Left ventricle myocardium inferior (tissue), 1 donor: ENCODE measurements at places on chromosomes 2 and 18.

DNA sequence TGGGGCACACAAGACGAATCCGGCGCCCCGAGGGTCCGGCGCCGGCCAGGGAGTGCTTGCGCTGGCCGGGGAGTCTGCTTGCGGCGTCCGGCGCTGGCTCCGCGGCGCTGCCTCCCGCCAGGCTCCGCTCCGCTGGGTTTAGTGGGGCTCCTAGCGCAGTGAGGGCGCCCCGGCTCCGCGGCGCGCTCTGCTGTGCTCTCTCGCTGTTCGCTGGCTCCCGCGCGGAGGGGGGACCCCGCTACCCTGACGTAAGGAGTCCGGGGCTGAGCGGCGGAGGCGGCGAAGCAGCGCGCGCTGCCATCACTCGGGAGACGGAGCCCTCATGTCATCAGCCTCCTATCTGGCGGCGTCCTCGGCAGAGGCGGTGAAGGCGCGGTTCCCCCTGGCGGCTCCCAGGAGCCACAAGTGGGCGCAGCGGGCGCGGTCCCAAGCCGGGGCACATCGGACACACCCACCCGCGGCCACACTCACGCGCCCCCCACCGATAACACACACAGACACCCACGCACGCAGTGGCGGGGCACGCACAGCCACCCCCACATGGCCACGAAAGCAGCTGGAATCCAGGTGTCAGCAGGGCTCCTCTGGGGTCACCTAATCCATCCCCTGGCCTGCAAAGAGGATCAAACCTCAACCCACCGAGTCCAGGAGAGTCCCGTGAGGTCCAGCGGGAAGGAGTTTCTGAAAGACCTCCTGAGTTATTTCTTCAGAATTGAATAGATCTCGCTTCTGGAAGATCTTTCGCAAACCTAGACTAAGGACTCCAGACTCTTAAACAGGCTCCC, at the start of gene C1QL2:
C1QL2 (minus strand) TSS at position 189 of the 785 bp plus-strand sequence. CDS start 482 bp downstream, outside the sequence.
- DNase-seq: no peak

GRCh38 chr2:153551698-153552097, 73.1 kb upstream of the RPRM start:
- no peak for DNase-seq

DNA sequence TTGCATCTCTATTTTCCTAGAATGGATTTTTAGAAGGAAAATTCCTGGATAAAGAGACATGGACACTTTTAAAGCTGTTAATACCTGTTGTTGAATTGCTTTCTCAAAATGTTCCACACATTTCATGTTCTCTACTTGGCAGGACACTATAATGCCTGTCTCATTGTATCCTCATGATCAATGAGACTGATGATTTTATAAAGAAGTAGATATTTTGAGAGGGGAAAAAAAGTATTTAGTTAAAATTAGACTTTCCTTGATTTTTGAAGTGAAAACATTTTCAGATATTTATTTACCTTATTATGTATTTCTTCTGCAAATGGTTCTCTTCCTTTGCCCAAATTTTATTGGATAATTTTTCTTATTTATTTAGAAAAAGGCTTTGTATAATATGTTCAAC, 242.5 kb downstream of the MYCN start:
- no peak for DNase-seq

GRCh38 chr2:238379096-238379810, 47.5 kb upstream of the ASB1 start:
- DNase-seq: no peak

DNA sequence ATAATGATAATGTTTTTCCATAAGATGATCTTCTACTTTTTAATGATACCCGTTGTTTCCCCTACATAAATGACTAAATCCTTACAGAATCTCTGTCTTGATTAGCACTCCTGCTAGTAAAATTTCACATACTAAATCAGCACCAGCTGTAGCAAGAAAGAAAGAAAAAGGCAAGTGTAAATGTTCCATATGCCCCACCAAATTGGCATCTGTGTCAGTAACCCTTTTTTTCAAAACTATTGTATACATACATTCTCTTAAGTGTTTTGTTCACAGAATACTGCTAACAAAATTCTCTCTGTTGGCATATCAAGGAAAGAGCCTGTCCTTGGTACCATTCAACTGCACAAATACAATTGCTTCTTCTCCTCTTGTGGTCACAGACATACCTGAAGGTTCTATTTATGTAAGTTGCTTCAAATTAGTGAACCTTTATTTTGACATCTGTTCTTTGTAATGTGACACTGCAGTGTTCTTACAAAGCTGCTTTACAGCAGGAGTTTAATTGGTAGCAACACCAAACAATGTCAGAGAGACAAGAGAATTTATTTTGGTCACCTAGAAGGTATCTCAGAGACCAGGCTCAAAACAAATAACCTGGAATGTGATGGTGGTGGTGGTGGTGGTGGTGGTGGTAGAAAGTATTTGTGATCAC, 641.9 kb downstream of the ZEB2 start:
- no peak for DNase-seq

DNA sequence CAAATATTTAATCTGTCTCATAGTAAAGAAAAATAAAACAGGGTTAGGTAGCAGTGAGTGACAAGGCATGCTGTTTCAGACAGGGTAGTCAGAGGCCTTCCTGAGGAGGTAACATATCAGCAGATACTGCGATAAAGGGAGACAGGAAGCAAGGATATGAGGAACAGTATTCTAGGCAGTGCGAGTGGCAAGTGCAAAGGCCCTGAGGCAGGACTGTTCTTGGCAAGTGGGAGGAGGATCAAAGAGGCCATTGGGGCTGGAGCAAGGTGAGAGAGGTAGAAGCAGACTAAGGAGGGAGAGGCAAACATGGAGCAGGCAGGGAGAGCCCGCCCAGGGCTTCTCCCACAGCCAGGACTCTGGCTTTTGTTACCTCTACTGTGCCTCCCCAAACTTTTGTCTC, 33.6 kb downstream of the GAD1 start:
- DNase-seq: no peak

- peak; percentile 74 for DNase-seq
Observed at GRCh38 chr2:233061591-233062450, 1.7 kb downstream of the INPP5D start.

GRCh38 chr2:168773719-168774521, 28.5 kb upstream of the NOSTRIN start:
- DNase-seq: peak; percentile 31

- no peak for DNase-seq
Observed at GRCh38 chr2:217225596-217225995, 365.7 kb upstream of the TNP1 start.

GRCh38 chr2:138622613-138623012, 121.0 kb downstream of the SPOPL start:
- DNase-seq: no peak

GRCh38 chr2:124151691-124152090, 126.6 kb downstream of the CNTNAP5 start:
- DNase-seq: no peak

DNA sequence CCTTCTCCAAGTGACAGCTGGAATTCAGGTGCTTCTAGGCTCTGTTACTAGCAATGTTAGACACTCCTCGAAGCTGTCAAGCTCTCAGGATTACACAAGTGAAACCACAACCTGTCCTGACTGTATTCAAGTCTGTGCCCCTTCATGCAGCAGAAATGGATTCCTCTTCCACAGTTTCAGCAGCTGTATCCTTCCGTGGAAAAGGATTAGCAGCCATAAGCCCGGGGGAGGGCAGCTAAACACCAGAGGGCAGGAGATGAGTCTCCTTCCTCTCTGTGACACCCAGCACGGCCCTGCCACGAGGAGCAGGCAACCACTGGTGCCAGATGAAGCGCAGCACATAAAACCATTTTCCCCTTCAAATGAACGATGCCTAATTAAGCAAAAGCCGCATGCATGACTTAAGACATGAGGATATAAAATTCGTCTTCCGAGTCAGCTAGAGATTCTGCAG, 1.2 kb downstream of the ST3GAL5 start:
- DNase-seq: peak; percentile 57

DNA sequence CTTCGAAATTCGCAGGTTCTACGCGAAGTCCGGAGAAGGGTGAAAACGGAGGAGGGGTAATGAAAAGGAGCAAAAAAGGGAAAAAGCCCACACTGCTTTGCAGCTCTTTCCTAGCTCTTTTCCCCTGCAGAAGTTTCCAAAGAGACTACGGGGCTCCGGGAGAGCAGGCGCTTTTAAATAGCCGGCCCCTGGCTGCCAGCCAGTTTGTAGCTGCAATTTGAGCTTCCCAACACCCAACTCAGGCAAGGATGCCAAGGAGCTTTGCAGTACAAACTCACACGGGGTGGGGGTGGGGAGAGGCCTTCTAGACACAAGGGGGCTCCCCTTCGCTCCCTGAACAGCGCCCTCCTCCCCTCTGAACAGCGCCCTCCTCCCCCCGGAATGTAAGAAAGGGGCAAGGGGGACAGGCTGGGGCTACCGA, at the start of gene IGFBP5:
IGFBP5 (minus strand) TSS at position 149 of the 421 bp plus-strand sequence. CDS start 774 bp downstream, outside the sequence.
- peak; percentile 92 for DNase-seq

DNA sequence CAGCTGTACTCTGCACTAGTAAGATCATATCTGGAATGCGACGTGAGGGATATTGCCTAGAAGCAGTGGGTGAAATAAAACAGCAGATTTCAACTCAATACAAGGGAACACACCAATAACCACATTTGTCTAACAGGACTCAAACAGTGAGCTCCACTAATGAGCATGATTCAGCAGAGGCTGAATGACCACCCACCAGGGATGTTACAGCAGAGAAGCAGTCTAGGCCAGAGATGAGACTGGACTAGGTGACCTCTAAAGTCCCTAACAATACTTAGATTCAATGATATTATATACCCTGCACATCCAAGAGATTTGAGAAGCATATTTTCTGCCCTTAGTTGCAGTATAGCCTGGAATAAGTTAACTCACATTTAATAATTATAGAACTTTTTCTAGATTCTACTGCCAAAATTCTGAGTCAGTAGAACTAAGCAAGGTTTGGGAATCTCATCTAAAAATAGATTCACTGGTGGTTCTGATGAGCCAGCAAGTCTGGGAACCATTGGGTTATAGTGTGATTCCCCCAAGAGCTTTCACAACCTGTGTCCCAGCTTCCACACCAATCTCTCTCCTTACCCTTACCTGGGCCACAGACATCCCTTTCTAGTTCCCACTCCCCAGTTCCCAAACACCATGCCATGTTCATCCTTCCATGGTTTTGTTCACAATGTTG, 6.3 kb downstream of the THOC1 start:
- DNase-seq: no peak

- no peak for DNase-seq
Observed at GRCh38 chr2:198016243-198016642, 211.8 kb downstream of the PLCL1 start.

GRCh38 chr2:1026141-1026540, 75.5 kb downstream of the SNTG2 start:
- no peak for DNase-seq

- no peak for DNase-seq
Observed at GRCh38 chr2:69043736-69044400, 30.9 kb downstream of the ANTXR1 start.

- no peak for DNase-seq
Observed at GRCh38 chr2:10360850-10361588, 58.3 kb downstream of the HPCAL1 start.

GRCh38 chr2:197558393-197558792, 42.5 kb downstream of the MOB4 start:
- no peak for DNase-seq

- no peak for DNase-seq
Observed at GRCh38 chr2:148493822-148494563, 150.6 kb upstream of the EPC2 start.

DNA sequence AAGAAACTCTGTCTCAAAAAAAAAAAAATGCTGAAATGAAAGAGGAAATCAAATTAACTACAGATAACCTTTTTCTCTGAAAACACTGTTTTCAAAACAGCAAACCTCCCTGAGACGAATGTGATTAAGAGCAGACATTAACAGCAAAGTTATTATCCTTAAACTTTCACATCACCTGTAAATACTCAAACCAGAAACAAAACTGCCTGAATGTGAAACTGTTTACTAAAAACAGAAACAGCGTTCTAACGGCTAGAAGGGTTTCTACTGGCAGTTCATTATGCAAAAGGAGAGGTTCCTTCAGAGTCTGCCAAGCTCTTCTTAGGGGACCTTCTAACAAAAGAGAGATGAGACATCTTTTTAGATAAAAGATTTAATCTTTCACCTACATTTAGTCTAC, 45.9 kb downstream of the PNO1 start:
- no peak for DNase-seq

- DNase-seq: no peak
Observed at GRCh38 chr2:120342446-120342845, 3.5 kb upstream of the INHBB start.

GRCh38 chr2:118202707-118203303, 114.5 kb downstream of the INSIG2 start:
- no peak for DNase-seq

DNA sequence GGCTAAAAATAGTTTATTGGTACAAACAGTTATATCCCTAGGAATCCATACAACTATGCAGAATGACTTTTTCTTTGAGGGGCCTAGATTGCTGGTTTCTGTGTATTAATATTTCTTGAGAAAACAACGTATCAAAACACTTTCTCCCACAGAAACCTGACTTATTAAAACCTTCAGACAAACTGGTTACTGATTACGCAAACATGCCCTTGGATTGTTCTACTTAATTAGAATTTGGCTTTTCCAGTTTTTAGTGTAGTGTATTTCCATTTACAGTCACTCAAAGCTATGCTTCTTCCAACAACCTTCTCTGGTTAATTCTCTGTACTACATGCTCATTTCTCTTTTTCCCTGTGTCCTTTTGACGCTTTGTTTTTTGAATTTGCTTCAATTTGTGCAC, 20.0 kb downstream of the VAPA start:
- DNase-seq: no peak

DNA sequence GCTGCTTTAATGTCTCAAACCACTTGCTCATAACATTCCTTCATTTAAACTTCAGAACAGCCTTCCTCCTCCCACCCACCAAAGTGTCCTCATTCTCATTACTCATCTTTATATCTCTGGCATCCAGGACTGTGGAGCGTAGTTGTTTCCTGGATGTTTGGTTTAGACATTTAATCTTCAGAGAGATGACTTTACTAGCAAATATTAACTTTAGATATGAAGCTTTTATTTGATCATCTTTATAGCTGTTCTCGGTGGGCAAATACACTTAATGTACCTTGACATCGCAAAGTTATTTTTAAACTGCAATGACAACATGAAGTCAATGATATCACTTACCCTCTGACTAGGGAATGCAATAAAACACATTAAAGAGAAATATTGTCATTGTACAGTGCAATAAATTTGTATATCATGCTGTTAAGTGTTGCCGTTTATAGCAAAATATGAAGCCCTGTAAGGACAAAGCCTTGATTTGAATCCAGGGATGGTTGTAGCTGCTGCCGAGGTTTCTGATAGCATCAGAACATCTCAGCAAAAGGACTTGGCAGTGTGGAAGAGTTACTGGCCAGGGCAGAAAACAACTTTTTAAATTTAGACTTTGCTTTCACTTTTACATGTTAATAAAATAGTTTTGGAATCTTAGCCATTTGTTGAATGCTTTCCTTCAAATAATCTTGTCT, 4.6 kb upstream of the LAMA3 start:
- DNase-seq: no peak
